ENCODE measurements at places on chromosomes 7 and 10. TPM values are rescaled to one million over a fixed set of nuclear protein-coding genes. Genes with fewer than 3 reads are reported as not detected.

Gene CYTH3
- total RNA-seq, result 1.7 TPM

- no peaks in the 10 kb centered on the region for H3K4me1 ChIP-seq
- no peak overlapping the region for H3K4me3 ChIP-seq
- no peaks in the 10 kb centered on the region for H3K36me3 ChIP-seq
- H3K27ac ChIP-seq, result no peak overlapping the region
Observed at GRCh38 chr7:4260867-4261600, 421.1 kb upstream of the FOXK1 start.

Gene MYH16
- not detected for total RNA-seq

Gene SLC16A12
- total RNA-seq, result not detected

DNA sequence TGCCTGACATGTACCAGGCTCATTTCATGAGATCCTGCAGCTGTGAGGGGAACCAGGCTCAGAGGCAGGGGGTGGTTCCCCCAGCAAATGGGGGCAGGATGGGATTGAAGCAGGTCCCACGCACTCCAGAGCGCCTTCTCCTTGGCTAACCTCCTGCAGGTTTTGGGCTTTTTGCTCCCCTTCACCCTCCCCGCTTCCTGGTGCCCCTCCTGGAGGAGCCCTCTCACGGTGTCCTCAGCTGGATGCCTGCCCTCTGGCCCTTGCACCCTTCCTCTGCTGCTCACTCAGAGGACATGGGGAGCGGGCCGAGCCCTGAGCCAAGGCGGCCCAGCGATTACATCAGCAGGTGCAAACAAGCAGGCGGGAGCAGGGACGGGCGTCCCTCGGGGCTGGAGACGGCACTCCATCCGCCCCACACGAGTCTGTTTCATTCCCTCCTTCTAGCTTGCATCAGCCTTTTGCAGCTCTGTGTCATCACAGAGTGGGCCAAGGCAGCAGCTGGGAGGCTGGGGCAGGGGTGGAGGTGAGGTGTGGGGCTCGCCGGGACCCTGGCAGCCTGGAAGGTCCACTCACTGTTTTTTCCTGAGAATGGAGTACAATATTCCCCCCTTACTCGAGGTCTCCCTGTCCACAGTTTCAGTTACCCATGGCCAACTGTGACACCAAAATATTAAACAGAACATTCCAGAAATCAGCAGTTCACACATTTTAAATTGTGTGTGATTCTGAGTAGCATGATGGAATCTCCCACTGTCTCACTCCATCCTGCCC is 52.7 kb upstream of the SLC29A3 start:
- DNase-seq, result no peak
- no peak overlapping the region for H3K4me3 ChIP-seq
- H3K27ac ChIP-seq, result no peak overlapping the region
- H3K36me3 ChIP-seq, result no peaks in the 10 kb centered on the region

DNA sequence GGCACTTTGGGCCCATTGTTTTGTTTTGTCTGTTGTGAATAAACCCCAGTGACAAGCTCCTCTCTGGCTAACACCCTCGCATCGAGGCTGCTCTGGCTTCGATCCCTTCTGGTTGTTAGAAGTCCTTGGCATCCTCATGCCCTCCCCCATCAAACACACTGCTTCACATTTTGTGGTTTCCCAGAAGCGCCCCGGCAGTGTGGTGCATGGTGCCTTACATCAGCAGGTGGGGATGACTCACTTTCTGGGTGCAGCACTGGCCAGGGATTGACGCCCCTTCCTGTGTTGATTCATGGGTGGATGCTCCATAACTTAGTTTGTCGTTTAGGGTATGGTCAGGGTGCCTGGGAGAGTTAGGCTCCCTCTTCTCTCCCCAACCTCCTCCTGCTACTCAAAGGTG is 51.4 kb downstream of the PLPP4 start:
- no peak for DNase-seq
- no peaks in the 10 kb centered on the region for H3K27me3 ChIP-seq
- H3K4me3 ChIP-seq, result no peak overlapping the region
- H3K27ac ChIP-seq, result no peak overlapping the region
- H3K4me1 ChIP-seq, result no peaks in the 10 kb centered on the region

DNA sequence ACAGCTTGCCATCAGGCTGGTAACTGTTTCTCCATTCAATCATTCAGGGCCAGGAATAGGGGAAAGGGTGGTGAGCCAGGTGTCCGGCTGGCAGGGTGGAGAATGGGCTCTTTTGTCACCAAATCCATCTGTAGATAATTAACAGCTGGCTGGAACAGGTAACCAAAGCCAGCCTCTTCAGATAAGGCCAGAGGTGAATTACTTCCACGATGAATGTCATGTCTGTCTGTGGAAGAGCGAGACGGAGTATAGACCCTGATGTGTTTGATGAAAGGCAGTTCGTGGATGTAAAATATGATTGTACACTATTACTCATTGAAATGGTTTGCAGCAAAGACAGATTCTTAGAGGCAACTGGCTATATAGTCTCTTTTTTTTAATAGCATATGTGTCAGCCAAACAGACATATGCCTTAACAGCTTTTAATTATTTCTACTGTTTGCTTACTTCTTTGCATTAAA is 149.8 kb downstream of the KLF6 start:
- peaks cover 12% of the 10 kb centered on the region for H3K4me1 ChIP-seq
- no peak overlapping the region for H3K27ac ChIP-seq
- H3K4me3 ChIP-seq, result no peak overlapping the region
- no peaks in the 10 kb centered on the region for H3K36me3 ChIP-seq

Gene LEP
- not detected for total RNA-seq

GRCh38 chr7:44333911-44334733 is 8.7 kb upstream of the CAMK2B start:
- H3K36me3 ChIP-seq, result no peaks in the 10 kb centered on the region
- no peak for DNase-seq
- no peak overlapping the region for H3K4me3 ChIP-seq

All from activated T-helper 1 cell treated with anti-CD3 and anti-CD28 coated beads, Interleukin-12 subunit alpha, Interleukin-12 subunit beta, Interleukin-2, Interleukin-4 antibody, amounts not matched to agents 30 ng/mL and 10 ng/mL and 1 ng/mL, durations not matched to agents 14 hours and 24 hours and 36 hours (primary cell).